ENCODE measurements at places on chromosomes 1 and 21.

DNA sequence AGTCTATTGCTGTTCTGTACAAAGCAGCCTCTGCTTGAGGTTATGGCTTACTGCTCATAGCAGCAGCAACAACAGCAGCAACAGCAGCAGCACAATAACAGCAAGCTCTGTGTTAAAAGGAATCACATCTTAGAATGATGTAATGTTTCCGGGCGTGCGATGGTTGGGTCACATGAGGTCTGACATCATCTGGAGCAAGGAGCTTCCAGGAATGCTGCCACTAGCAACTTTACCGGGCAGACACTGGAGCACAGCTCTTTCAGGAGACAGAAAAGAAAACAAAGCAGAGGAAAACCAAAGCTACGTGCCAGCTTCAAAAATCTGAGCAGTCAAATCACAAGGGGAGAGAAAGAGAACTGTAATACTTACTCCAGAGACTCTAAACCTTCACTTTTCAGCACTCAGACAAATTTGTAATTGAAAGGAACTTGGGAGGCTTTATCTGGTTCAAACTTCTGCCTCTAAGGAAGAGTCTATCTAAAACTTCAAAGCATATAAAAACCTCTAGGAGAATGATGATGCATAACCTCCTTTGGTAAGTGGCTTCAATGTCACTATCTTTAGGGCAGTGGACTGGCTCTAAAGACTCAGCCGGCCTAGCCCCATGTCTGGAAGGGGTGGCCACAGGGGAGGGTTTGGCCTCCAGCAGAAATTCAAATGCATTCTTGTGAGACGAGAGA, 28.3 kb upstream of the RAB3GAP2 start:
- DNase-seq, result no peak

DNA sequence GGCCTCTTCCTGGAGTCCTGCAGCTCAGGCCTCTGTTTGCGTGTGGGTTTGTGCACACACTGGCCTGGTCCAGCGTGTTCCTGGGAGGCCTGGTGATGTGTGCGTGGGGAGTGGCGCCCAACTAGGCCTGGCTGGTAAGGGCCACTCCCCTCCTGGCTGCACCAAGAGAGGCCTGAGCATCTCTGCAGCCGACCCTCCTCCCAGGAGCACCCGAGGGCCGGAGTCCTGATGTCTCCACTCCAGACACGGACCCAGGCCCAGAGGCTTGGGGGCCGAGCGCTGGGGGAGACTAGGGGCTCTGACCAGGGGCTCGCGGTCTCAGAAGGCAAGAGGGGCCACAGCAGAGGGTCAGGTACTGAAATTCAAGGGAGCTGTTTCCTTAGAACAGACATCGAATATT, 33.3 kb downstream of the MORN1 start:
- no peak for DNase-seq

DNA sequence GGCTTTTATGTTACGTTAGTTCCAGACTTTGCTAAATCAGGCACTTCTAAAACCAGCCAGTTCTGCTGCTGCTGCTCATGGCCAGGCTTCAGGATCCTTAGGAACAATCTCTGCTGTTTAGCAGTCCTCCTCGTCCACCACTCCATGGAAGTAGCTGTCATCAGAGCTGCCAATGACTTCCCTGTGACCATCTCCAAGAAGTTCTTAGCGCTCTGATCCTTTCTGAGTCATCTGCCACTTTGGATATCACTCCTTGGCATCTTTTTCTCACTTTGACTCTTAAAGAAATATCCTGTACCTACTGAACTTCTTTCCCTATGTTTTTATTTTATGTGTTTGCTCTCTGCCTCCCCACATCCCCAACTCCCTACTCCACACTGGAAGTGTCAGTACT, 14.7 kb upstream of the IRF2BP2 start:
- no peak for DNase-seq

DNA sequence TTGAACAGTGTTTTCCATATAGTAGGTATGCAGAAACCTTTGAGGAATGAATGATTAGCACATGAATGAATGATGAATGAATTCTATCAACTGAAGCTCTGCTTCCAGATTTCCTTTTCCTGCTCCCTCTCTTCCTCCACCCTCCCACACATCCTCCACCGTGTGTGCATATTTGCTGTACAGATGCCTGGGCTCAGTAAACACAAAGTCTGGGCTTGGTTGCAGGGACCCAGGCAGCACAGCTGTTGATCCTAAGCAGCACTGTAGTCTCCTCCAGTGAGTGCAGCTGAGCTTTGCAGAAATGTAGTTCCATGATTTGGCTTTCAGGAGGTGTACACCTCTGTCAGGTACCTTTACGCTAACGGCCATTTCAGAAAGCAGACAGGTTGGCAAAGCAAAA, 611.7 kb downstream of the NUF2 start:
- DNase-seq, result no peak

DNA sequence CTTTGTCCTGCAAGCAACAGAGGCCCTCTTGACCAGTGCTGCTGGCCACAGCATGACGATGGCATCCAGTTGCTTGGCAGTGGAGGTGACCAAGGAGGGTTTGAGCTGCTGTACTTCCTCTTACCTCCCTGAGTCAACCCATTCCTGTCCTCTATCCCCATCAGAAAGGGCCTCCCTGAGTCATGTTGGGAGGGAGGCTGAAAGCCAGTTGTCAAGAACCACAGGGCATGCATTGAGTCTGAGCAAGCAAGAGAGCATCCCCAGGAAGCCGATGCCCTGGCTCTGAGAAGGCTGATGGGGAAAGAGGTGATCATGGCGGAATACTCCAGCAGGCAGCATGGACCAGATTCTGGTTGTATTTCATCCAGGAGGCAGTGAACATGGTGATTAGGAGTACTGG, 69.6 kb downstream of the LACTBL1 start:
- DNase-seq, result no peak

- DNase-seq, result no peak
These were observed 11.8 kb downstream of the SIM2 start for GRCh38 chr21:36710729-36711048.

- no peak for DNase-seq
These were observed 28.1 kb upstream of the TXLNA start for GRCh38 chr1:32151319-32151787.

DNA sequence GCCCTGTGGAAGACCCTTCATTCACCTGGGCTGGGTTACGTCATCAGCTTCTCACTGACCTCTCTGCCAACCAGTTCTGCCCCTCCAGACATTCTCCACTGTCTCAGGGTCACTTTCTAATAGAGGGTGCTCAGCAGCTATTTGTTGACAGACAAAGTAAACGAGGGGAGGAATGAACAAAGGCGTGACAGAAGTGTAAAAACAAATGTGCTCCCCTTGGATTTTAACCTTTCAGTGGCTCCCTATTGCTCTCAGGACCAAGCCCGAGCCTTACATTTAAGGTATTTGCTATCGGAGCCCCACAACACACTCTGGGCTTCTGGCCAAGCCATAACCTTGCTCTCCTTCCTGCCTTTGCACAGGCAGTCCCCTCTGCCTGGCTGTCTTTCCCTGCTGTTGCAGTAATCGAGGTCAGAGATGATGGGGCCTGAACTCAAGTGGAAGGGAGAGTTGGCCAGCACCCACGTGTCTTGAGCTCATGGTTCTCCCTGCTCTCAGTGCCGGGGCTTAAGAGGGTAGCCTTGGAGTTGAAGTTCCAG, 9.3 kb upstream of the MARCKSL1 start:
- no peak for DNase-seq

DNA sequence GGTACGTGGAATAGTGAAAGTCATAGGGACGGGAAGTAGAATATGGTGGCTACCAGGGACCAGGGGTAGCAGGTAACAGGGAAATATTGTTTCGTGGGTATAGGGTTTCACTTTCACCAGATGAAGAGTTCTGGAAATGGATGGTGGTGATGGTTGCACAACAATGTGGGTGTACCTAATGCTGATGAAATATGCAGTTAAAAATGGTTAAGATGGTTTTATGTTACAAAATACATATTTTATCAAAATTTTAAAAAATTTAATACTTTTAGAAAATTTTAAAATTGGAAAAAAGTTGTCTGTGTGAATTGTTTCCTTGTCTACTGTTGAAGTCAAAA, 55.5 kb upstream of the TLR5 start:
- no peak for DNase-seq

DNA sequence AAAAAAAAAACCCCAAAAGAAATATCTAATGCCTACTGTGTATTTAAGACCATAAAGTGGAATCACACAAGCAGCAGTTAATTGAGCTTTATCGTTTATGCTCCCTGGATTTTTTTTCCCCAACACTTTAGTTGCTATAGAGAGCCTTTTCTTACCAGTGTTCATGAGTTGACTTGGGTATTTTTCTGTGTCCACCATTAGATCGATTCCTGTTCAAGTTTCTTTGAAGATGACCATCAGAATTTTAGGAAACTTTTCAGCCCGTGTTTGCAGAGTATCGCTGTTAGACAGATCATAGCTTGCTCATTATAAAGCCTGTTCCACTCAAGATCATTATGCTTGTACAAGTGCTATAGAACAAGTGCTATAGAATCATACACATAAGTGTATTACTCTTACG, 1.5 kb downstream of the RALGPS2 start:
- no peak for DNase-seq

- DNase-seq, result no peak
These were observed 4.9 kb downstream of the PLEKHN1 start for GRCh38 chr1:970973-971730.

DNA sequence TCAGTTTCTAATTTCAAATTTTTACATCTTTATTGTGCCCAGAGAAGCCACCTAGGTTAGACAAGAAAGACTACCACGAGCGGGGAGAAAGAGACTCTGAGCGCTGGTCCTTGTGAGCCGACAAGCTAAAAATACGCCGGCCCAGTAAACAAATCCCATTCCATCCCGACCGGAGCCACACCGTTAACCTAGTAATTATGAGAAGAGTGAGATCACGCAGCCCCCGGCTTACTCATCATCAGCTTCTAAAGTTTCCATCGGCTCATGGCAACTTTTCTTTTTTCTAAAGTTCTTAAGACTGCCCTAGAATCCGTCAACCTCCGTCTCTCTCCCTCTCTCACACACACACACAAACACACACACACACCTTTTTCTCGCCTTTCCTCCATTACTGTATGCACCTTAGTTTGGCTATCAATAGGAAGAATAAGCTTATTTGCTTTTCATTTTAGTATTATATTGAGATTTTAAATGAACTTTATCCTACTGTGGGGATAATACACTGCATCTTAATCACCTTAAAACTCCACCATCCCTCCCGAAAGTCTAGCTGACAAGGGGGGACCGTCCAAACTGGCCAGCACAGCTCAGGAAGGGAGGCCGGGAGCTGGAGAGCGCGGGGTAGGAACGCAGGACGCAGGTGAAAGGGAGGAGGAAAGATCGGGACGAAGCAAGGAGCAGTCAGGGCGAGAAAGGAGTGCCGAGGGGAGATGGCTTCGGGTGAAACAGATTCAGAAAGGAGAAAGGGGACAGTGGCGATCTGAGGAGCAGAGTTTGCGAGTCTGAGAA, 728 bp downstream of the OTUD7B start:
- peak; percentile 66 for DNase-seq

DNA sequence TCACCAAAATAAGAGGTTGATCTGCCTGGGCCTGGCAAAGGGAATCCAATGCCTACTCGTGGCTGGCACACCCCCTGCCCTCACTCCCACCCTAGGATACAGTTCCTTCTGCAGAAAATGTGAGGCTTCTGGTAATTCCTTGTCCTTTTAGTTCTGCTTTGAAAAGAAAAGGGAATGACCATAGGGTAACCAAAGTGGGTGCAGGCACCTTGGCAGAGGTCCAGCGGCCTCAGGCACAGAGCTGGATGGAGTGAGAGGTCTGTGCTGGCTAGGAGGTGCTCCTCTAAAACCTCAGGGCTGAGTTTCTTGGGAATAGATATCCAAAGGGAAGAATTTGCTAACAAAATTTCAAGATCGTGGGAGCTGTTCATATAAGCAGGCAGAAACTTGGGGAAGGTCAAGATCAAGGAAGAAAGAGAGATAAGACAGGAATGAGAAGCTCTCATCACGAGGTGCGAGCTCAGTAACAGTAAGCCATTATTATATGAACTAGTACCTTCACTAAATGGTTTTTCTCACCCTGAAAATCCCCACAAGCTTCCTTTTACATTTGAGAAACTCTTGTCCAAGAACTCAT, 293.1 kb upstream of the LYPLAL1 start:
- DNase-seq, result no peak

DNA sequence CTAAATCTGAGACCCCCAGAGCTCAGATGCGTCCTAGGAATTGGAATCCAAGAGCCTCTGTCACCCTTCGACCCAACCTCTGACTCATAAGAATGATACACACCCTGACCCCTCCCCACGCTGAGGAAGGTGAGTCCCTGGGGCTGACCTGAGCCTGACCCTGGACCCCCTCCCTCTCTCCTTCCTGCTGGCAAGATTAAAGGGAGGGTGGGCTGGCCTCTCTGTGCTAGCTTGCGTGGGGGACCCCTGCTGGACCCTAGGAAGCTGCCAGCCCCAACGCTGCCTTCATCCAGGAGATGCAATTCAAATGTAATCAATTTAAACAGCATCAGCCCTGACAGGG, 627 bp downstream of the PLEKHA6 start:
- DNase-seq, result no peak

GRCh38 chr1:55369474-55369873, 154.3 kb upstream of the USP24 start:
- DNase-seq, result no peak

DNA sequence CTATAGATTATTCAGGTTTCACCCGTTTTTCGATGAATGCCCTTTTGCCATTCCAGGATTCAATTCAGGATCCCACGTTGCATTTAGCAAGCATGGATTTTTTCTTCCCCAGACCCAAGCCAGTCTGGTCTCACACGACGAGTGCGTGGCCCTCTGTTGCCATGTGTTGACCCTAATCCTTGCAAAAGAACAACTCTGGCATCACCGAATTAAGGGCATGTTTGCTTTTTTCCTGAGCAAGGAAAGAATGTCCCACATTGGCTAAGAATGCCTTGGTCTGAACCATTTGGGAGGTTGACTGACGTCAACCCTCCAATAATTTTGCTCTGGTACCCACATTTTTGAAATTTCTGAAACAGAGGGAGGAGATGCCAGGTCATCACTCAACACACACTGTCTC, 153.0 kb upstream of the WNT4 start:
- DNase-seq, result no peak

DNA sequence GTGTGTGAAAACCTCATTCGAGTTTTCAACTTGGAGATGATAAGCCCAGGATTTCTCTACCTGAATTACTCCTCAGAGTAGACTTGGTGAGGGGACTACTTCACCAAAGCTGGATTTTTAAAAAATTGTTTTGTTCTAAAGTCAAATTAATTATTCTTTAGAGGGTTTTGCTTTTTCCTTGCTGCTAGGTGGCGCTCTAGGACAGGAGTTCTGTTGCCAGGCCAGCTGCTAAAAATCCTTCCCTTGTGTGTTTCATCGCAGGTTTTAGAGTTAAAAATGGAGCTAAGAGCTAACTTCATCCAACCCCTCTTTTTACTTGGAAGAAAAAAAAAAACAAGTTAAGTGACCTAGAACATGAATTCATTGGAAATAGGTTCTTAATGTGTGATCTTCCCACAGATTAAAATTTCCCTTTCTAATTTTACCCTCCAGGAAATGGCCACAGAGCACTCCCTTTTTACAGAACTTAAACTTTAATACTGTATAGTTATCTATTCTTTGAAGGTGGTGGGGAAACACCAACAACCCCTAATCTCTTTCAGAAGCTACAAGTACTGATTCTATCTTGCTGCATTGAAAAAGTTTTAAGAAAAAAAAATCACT, 36.7 kb upstream of the FAM163A start:
- peak; percentile 77 for DNase-seq

Data from NCI-H2081 (cell line).